ENCODE measurements at places on chromosomes 11 and 22. TPM values are rescaled to one million over a fixed set of nuclear protein-coding genes. Genes with fewer than 3 reads are reported as not detected.

The GNB1L gene
- 9.9 TPM for total RNA-seq

The KDM4E gene
- not detected for total RNA-seq

The RIC3 gene
- 23.4 TPM for total RNA-seq

The OSBP2 gene
- total RNA-seq: 9.5 TPM

The LRRC10B gene
- 2.0 TPM for total RNA-seq

The XKR3 gene
- total RNA-seq: not detected

The OR51B4 gene
- not detected for total RNA-seq

GRCh38 chr11:19321351-19321750 is 80.6 kb upstream of the E2F8 start:
- H3K4me1 ChIP-seq: no peaks in the 10 kb centered on the region
- H3K36me3 ChIP-seq: peaks cover 2% of the 10 kb centered on the region
- no peak for DNase-seq
- peaks cover 21% of the 10 kb centered on the region for H3K27me3 ChIP-seq

GRCh38 chr11:69486773-69487291 is 5.4 kb downstream of the LINC01488 start:
- peaks cover 16% of the 10 kb centered on the region for H3K4me1 ChIP-seq
- H3K27me3 ChIP-seq: peaks cover 3% of the 10 kb centered on the region
- no peaks in the 10 kb centered on the region for H3K36me3 ChIP-seq
- no peak overlapping the region for H3K4me3 ChIP-seq
- no peak overlapping the region for H3K27ac ChIP-seq
- DNase-seq: no peak

DNA sequence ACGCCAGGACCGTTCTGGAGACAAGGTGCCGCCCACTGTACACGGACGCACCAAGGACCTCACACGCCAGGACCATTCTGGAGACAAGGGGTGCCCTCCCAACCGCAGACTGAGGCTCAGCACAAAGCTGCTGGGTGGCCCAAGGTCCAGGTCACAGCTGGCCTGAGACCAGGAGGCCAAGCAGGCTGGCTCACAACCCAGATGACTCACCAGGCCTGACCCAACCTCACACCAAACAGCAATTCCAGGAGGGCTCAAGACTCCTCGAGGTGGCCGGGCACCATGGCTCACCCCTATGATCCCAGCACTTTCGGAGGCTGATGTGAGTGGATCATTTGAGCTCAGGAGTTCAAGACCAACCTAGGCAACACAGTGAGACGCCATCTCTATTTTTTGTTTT is 14.8 kb downstream of the BRD1 start:
- H3K4me1 ChIP-seq: no peaks in the 10 kb centered on the region
- peaks cover 23% of the 10 kb centered on the region for H3K36me3 ChIP-seq
- H3K4me3 ChIP-seq: no peak overlapping the region
- no peak for DNase-seq

- no peaks in the 10 kb centered on the region for H3K27me3 ChIP-seq
- H3K4me1 ChIP-seq: peaks cover 3% of the 10 kb centered on the region
- H3K27ac ChIP-seq: peak overlapping the region; percentile 59
- H3K4me3 ChIP-seq: no peak overlapping the region
Observed at GRCh38 chr11:47724041-47724729, 9.0 kb upstream of the AGBL2 start.

DNA sequence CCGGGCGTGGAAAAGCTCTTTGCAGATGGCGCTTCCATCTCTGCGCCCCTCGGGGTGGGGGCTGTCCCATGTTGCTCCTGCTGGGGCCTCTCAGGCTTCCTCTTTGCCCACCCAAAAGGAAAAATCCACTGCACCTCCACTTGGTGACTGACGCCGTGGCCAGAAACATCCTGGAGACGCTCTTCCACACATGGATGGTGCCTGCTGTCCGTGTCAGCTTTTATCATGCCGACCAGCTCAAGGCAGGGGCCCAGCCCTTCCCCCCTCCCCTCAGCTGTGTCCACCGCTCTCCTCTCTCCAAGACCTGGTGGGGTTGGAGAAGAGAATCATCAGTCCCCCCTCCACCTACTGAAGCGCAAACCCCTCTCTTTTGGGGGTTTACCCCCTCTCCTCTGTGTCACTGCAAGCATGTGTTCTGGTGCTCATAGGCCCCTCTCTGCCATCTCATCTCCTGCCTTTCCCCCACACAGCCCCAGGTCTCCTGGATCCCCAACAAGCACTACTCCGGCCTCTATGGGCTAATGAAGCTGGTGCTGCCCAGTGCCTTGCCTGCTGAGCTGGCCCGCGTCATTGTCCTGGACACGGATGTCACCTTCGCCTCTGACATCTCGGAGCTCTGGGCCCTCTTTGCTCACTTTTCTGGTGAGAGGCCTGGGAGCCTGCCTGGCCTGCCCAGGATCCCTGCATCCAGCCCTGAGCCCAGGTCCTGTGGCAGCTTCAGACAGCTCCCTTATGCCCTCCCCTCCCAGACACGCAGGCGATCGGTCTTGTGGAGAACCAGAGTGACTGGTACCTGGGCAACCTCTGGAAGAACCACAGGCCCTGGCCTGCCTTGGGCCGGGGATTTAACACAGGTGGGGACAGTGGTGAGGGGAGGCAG is 1.8 kb downstream of the LARGE2 start:
- H3K27me3 ChIP-seq: peaks cover 8% of the 10 kb centered on the region
- H3K4me3 ChIP-seq: peak overlapping the region; percentile 69
- peak overlapping the region; percentile 88 for H3K27ac ChIP-seq
- H3K36me3 ChIP-seq: no peaks in the 10 kb centered on the region

- H3K4me3 ChIP-seq: no peak overlapping the region
- no peak for DNase-seq
- H3K27ac ChIP-seq: no peak overlapping the region
- H3K4me1 ChIP-seq: peaks cover 2% of the 10 kb centered on the region
- H3K36me3 ChIP-seq: peaks cover 45% of the 10 kb centered on the region
- no peaks in the 10 kb centered on the region for H3K27me3 ChIP-seq
Observed at GRCh38 chr11:94856443-94856842, 88.3 kb downstream of the AMOTL1 start.

- H3K36me3 ChIP-seq: no peaks in the 10 kb centered on the region
- H3K27me3 ChIP-seq: no peaks in the 10 kb centered on the region
- H3K4me1 ChIP-seq: peaks cover 9% of the 10 kb centered on the region
- DNase-seq: no peak
Observed at GRCh38 chr22:23938328-23939016, 22.5 kb downstream of the GSTT2B start.

- H3K27ac ChIP-seq: no peak overlapping the region
- H3K4me1 ChIP-seq: no peaks in the 10 kb centered on the region
- H3K4me3 ChIP-seq: no peak overlapping the region
- H3K27me3 ChIP-seq: peaks cover 16% of the 10 kb centered on the region
Observed at GRCh38 chr22:49291169-49291568, 536.5 kb downstream of the BRD1 start.

DNA sequence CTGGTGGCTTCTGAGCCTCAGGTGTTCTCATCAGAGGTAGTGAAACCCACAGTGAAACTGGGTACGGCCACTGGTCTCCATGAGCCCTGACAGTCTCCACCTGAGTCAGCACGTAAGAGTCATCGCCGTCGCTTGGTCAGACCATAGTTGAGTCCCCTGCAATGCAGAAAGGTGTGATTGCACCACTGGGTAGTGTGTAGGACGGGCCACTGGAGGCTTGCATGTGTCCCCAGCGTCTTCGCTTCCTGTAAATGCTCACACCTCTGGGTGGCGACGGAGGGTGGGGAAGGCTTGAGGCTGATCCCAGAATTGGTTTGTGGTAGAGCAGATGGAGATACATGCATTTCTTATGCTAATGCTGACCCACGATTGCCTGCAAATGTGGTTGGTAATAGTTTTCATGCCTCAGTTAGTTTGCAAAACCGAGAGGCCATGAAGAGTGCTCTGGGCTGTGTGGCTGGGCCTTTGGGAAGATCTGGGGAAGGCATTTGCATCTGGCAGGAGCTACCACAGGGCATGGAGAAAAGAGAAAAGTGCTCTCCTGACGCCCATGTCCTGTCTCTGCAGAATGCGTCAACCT is 26.5 kb downstream of the CTTN start:
- no peaks in the 10 kb centered on the region for H3K27me3 ChIP-seq
- H3K27ac ChIP-seq: no peak overlapping the region
- H3K36me3 ChIP-seq: peaks cover 29% of the 10 kb centered on the region
- no peak overlapping the region for H3K4me3 ChIP-seq

DNA sequence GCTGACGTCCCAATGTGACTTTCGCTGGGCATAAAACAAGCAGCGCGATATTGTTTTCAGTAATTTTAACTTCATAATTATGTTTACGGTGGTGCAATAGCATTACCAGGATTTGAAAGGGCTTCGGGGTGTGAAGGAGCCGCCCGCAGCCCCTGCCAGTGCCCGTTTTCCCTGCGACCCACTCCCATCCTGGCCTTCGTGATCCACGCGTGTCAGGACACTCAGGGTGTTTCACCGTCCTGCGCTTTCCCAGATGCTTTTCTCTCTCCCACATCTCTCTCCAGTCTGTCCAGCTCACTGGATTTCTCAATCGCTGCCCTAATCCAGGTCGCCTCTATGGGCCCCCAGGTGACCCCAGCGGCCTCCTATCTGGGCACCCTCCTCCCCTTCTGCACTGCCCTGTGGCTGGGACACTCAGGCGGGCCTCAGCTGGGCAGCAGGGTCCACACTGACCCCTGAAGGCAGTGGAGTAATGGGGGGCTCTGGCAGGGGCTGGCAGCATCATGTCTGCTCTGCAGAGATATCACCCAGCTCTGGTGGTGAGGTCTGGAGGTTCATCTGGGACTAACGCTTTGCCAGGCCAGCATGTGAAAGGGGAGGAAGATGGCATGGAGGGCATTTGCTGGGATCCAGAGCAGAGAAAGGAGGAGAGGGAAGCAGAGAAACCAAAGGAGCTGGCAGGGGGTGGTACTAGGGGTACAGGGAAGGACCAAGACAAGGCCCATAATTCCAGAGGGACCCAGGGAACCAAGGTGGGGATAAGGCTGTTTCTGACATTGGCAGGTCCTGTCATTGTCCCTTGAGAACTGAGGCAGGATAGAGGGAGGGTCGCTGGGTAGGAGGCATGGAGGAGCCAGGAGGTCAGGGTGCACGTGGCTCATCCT is 622.8 kb downstream of the BRD1 start:
- H3K27ac ChIP-seq: no peak overlapping the region
- no peak overlapping the region for H3K4me3 ChIP-seq
- no peaks in the 10 kb centered on the region for H3K36me3 ChIP-seq
- H3K4me1 ChIP-seq: no peaks in the 10 kb centered on the region
- peaks cover 9% of the 10 kb centered on the region for H3K27me3 ChIP-seq
